DMS 273 treated with DMSO at 0.1 percent for 48 hours (cell line): ENCODE measurements at places on chromosomes 1 and 21.

GRCh38 chr1:167455786-167456446 is 62.4 kb downstream of the CD247 start:
- no peak for DNase-seq

DNA sequence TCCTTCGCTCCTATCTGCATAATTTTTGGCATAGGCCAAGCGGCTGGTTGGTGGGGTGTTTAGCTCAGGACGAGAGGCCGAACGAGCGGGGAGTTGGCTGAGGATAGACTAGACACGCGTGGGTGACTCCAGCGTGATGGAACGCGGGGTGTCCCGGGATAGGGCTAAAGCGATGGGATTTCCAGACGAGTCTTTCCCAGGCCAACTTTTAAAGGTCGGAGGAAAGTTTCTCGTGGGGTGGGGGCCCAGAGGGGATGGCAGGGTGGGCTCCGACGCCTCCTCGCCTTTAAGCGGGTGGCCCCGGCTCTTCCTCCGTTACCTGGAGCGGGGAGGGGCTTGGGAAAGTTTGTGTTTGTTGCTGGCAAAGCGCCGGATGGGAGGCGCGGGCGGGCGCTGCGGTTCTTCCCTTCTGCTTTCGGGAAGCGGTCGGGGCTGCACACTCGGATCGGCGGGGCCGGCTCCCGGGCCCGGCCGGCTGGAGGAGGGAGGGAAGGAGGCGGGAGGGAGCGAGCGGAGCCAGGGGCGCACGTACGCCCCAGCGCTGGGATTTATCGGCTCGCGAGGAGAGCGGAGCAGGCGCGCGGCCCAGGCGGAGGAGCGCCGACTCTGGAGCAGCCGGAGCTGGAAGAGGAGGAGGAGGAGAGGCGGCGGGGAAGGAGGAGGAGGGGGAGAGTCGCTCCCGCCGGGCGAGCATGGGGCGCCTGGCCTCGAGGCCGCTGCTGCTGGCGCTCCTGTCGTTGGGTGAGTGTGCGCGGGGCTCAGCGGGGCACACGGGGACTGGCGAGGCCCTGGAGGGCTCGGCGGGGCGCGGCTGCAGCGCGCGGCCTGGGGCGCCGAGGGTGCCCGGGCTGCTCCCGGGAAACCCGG is at the start of gene PTGFRN:
Gene PTGFRN, plus strand, starts transcription at position 405 of the 867 bp plus-strand sequence. Its CDS starts 288 bp downstream, at position 693.
- DNase-seq = peak; percentile 35

DNA sequence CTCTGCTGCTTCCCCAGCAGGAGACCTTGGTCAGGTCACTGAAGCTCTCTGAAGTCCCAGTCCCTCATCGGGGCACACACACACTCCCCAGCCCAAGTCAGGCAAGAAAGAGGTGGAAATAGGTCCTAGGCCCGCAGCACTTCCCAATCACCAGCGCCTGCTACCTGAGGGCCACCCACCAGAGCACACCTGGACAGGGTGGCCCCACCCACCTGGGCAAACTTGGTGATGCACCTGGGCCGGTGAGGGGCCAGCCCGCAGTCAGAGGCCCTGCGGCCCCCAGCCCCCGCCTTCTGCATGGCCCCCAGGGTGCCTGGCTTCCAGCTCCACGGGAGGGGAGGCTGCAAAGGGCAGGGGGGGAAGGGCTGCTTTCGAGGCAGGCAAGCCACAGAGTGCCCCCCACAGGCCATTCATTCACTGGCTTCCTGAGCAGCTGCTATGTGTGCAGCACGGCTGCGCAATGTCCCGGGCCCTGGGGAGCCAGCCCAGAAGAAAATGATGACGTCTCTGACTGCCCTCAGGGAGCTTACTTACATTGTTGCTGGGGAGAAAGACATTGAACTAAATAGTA is 4.7 kb downstream of the SH2D5 start:
- DNase-seq = no peak

- DNase-seq = no peak
Measured at GRCh38 chr21:45599146-45599581, 44.4 kb upstream of the PCBP3 start.
